ENCODE measurements at places on chromosomes 2 and 18.

- DNase-seq, result no peak
These were observed 13.9 kb downstream of the ARPC2 start for GRCh38 chr2:218230882-218231281.

- DNase-seq, result no peak
These were observed 84.9 kb downstream of the PDCL3 start for GRCh38 chr2:100647709-100648108.

DNA sequence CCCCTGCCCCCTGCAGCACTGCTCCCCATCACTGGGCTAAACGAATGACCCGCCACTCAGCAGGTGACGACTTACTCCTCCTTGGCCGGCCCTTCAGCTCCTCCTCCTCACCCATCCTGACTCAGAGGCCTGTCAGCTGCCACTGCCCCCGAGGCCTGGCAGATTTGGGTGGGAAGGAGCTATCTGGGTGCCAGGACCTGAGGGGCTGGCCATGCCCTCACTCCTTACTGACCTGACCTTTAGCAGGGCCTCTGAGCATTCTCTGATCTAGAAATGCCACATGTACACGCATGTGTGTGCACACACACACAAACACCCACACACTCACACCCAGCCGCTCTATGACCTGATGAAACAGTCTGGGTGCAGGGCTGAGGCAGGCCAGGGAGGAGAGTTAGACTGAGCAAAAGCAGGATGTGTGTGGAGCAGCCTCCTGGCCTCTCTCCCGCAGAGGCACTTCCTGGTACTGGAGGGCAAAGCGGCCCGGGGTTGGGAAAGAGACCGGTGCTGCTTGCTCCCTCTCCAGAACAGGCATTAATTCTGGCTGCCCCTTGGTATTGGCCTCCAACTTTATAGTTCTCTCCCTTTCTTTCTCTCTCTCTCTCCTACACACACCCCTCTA is 68.0 kb downstream of the ZFP36L2 start:
- DNase-seq, result peak; percentile 62

GRCh38 chr2:205833864-205834263 is 151.6 kb downstream of the NRP2 start:
- no peak for DNase-seq

GRCh38 chr2:235098736-235099494 is 147.1 kb downstream of the SH3BP4 start:
- no peak for DNase-seq

DNA sequence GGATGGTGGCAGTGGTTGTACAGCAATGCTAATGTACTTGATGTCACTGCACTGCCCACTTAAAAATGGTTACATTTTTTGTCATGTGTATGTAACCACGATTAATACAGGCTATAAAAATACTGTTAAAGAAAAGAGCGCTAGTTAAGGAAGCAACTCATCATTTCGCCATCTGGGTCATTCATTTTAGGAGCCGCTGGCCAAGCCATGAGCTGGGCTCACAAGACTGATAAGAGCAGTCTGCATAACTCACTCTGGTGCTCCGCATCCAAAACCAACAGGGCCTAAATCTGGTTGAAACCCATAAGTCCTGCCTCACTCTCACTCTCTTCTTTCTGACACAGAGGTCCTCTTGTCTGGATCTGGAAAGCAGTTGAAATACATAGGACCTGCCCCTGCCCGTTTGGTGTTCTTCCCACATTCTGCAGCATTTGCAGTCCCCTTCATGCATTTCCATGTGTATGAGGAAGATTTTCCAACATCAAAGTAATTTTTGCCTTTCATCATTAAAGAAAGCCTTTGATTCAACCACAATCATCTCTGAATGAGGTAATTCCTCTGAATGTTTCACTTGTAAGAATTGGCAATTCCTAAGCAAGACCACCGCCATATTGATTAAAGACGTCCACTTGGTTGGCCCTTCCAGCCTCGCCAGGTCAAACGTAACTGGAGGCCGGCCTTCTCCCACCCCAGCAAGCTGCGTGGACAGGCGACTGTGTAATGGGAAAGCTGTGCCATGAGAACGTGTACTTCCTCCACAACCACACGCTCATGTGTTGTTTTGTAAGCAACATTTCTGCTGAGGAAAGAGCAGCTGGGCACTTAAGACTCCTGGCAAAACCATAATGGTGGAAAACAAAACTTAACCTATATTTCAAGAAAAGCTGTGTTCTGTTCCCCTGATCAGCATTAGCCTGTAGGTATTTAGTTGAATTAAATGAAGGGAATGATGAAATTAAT is 112.2 kb downstream of the VAPA start:
- DNase-seq, result no peak

GRCh38 chr2:176566961-176567360 is 297.7 kb downstream of the MTX2 start:
- no peak for DNase-seq

DNA sequence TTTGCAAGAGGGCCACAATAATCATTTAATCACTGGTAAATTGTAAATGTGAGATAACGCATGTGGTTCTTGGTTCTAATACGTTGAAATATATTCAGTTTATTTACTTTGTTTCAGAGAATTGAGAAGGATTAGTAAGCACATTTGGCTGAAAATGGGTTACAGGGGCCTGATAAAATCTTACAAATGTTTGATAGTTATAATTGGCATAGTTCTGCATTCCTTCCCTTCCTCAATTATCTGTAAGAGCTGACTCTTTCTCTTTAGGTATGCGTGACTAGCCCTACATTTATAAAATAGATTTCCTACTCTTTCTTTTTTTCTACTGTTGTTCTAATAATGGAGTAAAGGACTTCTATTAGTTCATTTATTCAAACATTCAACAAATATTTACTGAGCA is 685.2 kb downstream of the NUP35 start:
- DNase-seq, result no peak

GRCh38 chr2:47631306-47631705 is 151.6 kb upstream of the MSH6 start:
- DNase-seq, result no peak

DNA sequence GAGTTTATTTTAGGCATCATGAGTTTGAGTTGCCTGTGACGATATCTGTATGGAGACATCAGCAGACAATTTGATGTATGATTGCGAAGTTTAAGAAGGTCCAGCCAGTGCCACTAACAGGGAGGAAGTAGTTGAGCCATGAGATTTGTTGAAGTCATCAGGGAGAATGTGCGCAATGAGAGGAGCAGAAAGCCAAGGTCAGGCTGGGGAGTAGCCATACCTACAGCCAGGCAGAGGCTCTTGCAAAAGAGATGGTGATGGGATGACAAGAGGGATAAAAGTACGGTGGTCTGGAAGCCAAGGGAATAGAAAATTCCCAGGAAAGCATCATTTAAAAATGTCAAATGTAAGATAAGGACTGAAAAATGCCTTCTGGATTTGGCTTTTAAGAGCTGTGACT is 51.2 kb downstream of the LIMS1 start:
- DNase-seq, result no peak

GRCh38 chr2:111209045-111209514 is 88.4 kb downstream of the BCL2L11 start:
- DNase-seq, result no peak

GRCh38 chr2:39981883-39982311 is 202.8 kb upstream of the THUMPD2 start:
- no peak for DNase-seq

DNA sequence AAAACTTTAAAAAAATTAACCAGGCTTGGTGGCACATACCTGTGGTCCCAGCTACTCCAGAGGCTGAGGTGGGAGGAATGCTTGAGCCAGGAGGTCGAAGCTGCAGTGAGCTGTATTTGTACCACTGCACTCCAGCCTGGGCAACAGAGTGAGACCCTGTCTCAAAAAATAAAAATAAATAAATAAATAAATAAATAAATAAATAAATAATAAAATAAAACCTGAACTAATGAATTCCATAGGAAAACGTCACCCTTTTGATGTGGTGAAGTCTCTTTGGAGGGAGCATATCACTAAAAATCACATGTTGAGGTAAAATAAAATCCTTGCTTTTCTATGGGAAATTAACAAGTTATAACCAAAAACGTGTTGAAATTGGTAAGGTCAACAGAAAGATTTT is 29.6 kb upstream of the ITGAV start:
- DNase-seq, result no peak

DNA sequence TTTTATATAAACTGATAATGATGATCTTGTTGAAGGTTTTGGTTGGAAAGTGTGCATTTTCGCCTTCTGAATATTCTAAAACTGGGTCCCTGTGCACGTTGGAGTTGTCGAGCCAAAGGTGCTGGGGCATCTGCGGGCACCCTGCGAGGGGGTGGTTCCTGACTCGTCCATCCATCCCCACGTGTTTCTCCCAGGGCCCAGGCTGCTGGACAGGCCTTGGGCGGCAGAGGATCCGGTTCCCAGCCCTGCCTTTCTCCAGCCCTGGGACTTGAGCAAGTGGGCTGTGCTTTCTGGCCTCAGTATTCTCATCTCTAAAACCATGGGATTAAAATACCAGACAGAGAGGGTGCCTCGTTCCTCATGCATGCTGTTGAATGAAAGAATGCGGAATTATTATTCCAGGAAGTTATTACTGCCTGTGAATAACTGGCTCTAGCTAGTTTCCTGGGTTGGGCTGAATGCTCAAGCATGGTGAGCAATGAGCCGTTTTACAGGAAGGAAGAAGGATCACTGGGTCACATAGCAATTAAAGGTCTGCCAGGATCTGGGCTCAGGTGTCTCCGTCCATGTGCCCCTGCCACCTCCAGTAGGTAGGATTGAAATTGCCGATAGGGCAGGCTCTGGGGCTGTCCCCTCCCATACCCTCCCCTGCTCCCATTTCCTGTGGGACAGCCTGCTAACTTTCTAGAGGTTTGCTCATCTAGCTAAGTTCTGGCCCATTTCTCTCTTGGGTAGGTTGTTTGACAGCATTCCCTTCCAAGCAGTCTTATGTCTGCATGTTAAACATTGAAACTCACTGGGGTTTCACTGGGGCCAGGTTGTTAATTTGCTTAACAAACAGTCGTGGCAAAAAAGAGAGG is 77.2 kb upstream of the HS6ST1 start:
- no peak for DNase-seq
